IMR-90 (cell line): ENCODE measurements at places on chromosomes 5 and 9. TPM values are rescaled to one million over a fixed set of nuclear protein-coding genes. Genes with fewer than 3 reads are reported as not detected.

- DNase-seq, result peak; percentile 74
Measured at GRCh38 chr5:157476702-157477408, 16.8 kb downstream of the NIPAL4 start.

The LCN1 gene
- total RNA-seq, result not detected in 2 replicates

- no peak for DNase-seq
Measured at GRCh38 chr5:126988021-126988569, 42.3 kb downstream of the MARCHF3 start.

The LCN6 gene
- not detected in 2 replicates for total RNA-seq

The INSL6 gene
- total RNA-seq, result not detected in 2 replicates

DNA sequence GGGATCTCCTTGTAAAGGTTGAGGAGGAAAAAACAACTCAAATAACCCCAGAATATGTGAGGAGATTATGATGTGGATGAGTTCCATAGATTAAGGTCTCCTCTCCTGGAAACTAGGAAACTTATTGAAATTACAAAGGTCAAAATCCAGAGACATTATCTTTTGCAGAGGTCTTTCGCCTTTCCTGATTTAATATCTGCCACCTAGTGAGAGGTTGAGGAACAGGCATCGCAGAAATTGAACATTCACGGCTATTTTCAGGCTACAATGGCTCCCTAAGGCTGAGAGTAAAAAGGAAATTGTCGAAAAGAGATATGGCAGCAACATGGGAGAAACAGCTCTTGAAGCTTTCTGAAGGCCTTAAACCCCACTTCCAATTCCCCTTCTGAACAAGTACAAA is 127.5 kb upstream of the PLCXD3 start:
- no peak for DNase-seq

The TMEM232 gene
- 0.36 and 0.56 TPM in 2 replicates for total RNA-seq

GRCh38 chr5:77637170-77637997 is 1.1 kb downstream of the OTP start:
- no peak for DNase-seq
